ENCODE measurements at places on chromosomes 7 and 10.
A peak's percentile ranks its signal among the peaks of the same experiment; 100 is the strongest.

DNA sequence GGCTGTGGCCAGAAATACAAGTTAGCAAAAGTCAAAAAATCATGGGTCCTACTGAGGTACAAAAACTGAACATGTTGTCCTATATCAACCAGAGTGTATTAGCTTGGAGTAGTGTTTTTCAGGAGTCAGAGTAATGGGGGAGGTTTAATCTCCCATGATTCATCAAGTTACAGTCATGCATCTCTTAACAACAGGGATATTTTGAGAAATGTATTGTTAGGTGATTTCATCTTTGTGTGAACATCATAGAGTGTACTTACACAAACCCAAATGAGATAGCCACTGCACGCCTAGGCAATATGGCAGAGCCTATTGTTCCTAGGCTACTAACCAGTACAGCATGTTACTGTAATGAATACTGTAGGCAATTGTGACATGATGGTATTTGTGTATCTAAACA is 14.9 kb upstream of the TES start:
- no peak for DNase-seq

- no peak for DNase-seq
Measured at GRCh38 chr7:27925573-27926201, 185.7 kb downstream of the TAX1BP1 start.

DNA sequence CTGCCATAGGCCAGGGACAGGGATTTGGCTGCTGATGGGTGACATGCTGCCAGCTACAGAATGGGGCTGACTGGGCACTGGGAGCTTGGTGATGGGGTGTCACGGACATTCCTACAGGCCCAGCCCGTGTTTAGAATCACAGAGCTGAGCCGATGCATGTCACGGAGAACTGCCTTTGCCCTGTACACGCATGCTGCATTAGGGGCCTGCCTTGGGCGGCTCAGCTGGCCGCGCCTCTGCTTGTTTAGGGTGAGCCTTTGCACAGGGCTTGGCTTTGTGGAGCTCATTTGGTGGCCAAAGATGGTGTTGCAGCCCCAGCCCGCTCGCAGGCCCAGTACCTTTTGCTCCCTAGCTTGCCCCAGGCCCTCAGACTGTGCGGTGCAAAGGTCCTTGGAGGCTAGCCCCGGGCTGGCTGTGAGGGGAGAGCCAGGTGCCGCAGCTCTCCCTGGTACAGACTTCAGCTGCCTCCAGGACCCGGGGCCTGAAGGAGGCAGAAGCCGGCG is 108.4 kb upstream of the BTBD16 start:
- no peak for DNase-seq

DNA sequence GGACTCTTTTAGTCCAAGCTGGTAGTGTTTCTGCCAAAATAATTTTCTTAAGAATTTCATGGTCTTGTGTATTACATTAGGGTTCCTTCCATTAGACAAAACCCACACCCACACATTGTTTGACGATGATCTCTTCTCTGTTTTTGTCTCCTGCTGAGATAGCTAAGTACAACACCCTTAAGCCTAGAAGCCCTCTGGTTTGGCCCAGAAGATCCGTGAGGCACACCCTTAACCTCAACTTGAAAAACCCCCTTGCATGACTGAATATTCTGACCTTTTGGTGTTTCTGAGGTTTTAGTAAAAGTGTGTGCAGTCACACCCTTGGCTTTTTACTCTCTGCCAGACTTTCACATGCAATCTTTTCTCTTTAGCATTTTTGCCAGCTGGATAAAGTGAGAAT is 29.3 kb upstream of the ERCC6 start:
- DNase-seq: no peak

- no peak for DNase-seq
Measured at GRCh38 chr7:139829775-139830117, 682 bp downstream of the TBXAS1 start.

DNA sequence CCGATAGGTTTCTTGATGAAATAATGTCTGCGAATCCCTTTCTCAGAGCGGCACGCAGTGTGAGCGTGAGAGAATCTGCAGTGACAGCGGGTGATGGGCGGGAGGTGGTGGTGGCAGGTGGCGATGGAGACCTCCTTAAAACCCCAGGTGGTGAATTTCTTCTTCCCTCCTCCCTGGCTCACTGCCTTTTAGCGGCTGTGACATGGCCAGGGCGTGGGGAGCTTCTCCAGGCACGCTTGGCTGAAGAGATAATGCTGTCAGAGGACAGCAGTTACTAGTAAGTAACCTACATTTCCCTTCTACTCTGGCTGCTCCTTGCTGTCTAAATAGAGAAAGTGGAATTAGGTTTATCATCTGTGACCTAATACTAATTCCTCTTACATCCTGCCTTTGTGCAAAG is 141.4 kb upstream of the INSYN2A start:
- DNase-seq: no peak

- peak; percentile 37 for DNase-seq
Measured at GRCh38 chr10:43204042-43204942, 62.6 kb downstream of the RASGEF1A start.

- no peak for DNase-seq
Measured at GRCh38 chr7:117597755-117598154, 117.9 kb downstream of the CFTR start.

GRCh38 chr10:72204296-72204695 is 11.5 kb upstream of the ANAPC16 start:
- no peak for DNase-seq

- DNase-seq: no peak
Measured at GRCh38 chr10:29957236-29957635, 102.2 kb downstream of the JCAD start.

- DNase-seq: no peak
Measured at GRCh38 chr10:72335394-72336258, 19.1 kb downstream of the DNAJB12 start.

GRCh38 chr7:155380221-155380861 is 77.6 kb upstream of the EN2 start:
- peak; percentile 73 for DNase-seq

GRCh38 chr7:822692-823276 is 9.5 kb upstream of the SUN1 start:
- DNase-seq: no peak

DNA sequence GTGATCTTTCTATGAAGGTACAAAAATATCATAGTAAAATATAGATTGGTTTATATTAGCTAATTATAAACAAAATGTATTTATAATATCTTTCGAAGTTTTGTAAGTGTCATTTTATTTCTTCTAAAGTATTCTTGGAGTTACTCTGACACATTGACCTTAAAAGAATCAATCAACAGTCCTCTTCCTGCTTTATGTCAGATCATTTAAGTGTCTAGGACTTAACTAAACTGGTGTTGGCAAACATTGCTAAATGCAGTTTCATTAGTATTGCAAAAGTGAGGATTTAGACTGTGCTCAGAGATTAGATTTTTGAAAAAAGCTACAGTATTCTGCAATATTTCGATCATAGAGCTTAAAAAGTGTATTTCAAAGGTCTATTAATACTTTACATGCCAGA is 10.3 kb downstream of the GLCCI1 start:
- DNase-seq: no peak

DNA sequence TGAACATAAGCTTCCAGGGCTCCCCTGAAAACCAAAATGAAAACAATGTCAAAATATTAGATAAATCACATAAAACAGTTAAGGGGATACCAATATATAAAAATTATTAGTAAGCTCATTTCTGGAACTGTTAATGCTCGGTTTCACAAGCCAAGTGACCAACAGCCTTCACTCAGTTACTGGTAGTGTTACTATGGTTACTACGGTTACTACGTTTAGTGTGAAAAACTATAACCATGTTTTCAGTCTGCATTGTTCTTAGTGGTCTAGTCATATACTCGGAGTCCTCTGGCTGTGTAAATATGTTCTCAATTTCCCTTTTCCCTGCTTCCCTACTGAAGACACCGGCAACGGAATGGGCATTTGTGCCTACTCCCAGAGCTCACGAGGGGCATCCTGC is 34.8 kb downstream of the HBP1 start:
- no peak for DNase-seq

DNA sequence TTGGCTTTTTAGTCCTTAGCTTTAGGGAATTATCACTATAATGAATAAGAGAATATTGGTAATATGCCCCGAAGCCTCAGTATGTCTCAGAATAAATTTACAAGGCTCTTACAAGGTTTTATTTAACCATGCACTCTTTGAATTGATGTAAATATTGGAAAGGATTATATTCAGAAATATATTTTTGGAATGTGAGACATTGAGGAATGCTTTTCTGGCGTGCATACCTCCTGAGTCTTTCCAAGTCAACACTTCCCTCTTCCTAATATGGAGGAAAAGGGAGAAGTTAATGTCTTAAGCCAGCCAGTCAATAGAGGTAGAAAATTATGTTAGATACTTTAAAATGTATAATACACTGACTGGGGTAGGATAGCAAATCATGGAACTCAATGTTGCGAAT is 1.2 kb upstream of the OR2F1 start:
- DNase-seq: no peak

DNA sequence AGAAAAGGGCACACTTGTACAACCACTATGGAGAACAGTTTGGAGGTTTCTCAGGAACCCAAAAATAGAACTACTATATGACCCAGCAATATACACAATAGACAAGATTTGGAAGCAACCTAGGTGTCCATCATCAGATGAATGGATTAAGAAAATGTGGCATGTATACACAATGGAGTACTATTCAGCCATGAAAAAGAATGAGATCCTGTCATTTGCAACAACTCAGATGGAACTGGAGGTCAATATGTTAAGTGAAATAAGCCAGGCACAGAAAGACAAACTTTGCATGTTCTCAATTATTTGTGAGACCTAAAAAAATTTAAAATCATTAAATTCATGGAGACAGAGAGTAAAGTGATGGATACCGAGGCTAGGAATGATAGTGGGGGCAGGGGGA is 118.8 kb downstream of the ZNF467 start:
- DNase-seq: no peak

- no peak for DNase-seq
Measured at GRCh38 chr7:23715099-23715498, 5.1 kb downstream of the STK31 start.

DNA sequence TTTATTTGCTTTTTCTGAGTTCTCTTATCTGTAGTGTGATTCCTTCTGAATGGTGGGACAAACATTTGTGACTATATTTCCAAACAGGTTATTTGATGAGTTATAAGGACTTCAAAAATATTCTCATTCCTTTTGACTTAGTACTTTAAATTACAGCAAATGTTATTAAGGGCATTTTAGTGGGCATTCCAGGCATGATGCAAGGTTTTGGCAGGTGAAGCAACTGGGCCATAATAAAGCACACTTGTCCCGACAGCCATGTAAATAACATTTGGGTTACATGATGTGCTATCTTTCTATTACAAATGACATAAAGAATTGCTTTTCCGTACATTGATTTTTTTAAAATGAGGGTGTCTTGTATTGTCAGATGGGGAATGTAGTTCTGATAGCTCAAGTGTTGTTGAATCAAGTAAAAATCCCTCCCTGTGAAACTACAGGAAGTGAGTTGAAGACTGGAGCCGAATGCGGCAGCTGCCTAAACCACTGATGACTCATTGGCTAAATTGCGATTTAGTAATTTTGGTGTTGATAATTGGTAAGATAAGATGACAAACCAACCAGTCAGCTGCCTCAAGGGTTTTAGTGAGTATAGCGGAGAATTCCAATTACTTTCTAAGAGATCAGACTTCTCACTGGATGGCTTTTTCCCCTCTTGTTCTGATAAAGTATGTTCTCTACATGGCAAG is 231.3 kb upstream of the NPY start:
- DNase-seq: no peak

DNA sequence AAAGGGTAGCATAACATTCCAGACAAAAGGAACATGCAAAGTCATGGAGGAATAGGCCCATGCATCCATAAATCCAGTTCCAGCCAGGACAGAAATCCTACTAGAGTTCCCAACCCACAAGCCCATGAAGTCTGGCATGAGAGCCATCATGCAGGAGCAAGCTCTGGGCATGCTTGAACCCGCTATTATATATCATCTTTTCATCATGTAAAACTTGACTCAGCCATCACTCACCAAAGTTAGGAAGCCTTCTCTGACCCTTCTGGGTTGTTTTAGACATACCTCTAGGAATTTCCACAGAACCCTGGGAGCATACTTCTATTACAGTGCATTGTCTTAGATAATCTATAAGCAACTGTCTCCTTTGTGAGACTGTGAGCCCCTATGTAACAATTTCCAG is 293.0 kb upstream of the NPSR1 start:
- DNase-seq: no peak

GRCh38 chr10:15579605-15580004 is 140.1 kb downstream of the ITGA8 start:
- DNase-seq: no peak

DNA sequence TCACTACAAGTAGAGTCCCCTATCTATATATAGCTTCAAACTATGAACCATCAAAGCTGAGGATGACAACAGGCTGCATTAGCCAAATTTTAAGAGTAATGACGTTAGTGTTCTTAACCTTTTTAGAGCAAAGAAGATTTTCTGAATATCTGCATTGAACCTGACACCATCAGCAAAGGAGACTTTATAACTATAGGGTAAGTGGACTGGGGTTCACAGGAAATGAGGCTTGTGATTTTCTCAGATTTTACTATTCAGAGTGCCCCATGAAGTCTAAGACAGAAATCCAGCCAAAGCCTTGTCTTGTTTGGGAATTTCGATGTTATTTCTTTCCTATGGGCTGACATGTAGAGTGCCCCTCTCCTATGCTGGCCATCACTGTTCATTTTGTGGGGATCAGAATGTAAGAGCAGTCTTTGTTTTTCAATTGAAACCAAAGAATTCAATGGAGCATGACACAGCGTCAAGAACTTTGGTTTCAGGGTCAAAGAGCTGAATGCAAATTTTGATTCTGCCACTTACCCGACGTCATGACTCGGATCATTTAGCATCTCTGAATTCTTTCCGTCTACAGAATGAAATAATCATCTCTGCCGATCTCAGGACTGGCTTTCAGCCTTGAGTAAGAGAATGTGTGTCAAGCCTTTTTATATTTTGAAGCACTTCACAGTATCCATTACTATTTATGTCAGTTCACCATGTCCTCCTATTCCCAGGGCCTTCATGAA is 52.7 kb downstream of the DENND11 start:
- DNase-seq: no peak

DNA sequence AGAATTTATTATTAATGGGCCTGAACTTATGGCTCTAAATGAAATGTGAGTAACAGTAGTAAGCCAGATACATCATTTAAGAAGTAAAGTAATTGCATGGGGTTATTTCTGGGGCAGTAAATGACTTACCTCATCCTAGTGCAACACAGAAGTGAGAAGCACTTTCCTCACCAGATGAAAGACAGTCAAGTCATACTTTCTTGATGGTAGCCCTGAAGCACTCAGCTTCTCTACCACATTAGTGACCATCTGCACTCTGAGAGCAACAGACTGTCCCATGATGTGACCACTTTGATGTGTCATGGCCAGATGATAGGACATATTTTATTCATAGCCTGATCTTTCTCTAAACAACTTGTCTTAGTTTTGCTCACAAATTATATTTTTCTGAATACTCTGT is 369.5 kb upstream of the PHF14 start:
- DNase-seq: no peak

- no peak for DNase-seq
Measured at GRCh38 chr10:133125901-133126300, 34.1 kb upstream of the KNDC1 start.

GRCh38 chr7:66921396-66921917 is 432 bp downstream of the TMEM248 start:
- peak; percentile 52 for DNase-seq

GRCh38 chr7:39535720-39536119 is 30.5 kb upstream of the YAE1 start:
- DNase-seq: no peak

- DNase-seq: peak; percentile 59
Measured at GRCh38 chr10:125158601-125159485, 1.5 kb downstream of the CTBP2 start.

Data from ureter (tissue), 1 donor.